CD4-positive, alpha-beta T cell treated with Interleukin-4 for 4 hours (primary cell): ENCODE measurements at places on chromosomes 5 and 9.

DNA sequence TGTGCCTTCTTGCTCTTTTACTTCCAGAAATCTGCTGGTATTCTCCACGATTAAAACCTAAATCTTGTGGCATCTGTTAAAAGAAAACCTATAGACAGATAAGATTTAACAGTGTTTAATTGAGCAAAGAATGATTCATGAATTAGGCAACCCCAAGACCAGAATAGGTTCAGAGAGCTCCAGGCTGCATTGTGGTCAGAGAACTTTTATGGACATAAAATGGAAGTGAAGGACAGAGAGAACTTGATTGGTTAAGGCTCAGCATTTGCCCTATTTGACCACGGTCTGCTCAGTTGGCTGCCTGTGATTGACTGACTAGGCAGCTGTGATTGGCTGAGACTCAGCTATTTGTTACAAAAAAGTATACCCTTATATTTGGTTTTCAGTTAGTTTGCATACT is 10.4 kb upstream of the SLC36A2 start:
- DNase-seq: no peak

DNA sequence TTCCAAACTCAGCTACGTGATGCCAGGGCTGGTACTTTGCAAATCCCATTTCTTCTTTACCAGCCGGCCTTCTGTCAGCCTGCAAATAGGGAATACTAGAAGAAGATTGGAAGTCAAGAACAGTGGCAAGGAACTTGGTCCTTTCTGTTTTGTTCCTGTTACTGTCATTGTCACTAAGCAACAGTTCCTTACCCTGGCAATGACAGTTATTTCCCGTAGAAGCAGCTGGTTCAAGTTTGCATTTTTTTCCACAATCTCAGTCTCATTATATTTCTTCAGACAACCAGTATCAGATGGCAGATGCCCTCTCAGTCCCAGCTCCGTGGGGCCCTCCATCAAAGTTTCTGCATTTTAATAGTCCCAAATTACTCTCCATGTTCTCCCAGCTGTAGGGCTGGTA is 9.1 kb upstream of the C1QTNF2 start:
- no peak for DNase-seq

DNA sequence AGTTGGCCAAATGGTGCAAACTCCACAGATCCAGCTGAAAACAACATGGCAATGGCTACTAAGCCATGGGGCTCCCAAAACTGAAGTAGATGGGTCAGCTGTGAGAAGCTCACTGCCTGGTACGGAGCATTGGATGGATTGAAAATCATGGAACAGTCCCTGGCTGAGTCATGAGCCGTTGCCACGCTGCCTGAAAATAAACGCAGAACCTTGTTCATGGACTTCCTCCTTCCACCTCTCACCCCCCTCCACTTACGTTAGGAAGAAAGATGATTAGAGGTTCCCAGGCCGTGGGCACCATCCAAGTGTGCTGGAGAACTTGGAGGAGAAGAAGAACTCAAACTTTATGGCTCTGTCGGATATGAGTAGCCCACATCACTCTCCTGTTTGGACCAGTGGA is 6.8 kb upstream of the DIPK1B start:
- no peak for DNase-seq

- DNase-seq: no peak
Measured at GRCh38 chr9:118529624-118530214, 825.5 kb downstream of the TLR4 start.

GRCh38 chr5:144958002-144958401 is 787.3 kb downstream of the KCTD16 start:
- no peak for DNase-seq

DNA sequence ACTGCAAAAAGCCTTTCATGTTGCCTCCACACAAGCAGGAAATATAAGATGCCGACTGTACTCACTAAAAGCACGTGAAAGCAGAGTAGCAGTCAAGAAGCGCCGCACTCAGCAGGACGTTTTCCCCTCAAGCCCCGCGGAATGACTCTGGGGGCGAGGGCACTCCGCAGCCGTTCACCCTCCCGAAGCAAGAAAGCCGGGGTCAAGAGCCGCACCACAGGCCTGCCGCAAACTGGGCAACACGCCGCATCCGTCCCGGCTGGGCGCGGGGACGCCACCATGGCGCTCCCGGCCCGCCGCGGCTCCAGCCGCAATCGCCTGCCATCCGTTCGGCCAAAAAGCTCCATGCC is 364 bp downstream of the RPS6 start:
- peak; percentile 37 for DNase-seq

- DNase-seq: peak; percentile 24
Measured at GRCh38 chr5:91182763-91183162, 200.4 kb downstream of the ARRDC3 start.

DNA sequence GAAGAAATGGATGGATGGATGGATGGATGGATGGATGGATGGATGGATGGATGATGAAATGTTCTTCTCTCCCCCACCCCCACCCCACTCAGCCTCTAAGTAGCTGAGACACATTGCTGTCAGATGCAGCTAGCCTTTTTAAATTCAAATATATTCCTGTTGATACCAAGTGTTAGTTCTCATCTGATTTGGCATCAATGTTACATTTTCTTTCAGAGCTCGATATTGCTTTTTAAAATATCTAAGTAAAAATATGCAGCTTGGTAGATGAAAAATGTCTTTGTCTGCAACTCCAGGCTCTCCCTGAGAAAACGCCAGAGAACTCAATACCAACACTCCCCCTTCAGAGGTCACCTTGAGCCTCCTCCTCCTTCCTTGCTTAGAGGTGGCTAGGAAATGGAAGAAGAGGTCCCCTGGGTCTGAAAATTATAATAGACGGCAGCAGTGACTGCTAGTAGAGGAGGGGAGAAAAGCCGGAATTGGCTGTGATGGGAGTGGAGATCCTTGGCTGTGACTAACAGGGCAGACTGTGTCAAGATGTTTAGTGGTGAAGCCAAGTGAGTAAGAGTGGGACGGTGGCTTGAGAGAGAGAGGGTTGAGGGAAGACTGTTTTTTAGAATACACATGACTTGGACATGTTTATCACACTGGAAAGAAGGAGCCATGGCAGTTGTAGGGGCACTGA is 156.0 kb downstream of the ZNF462 start:
- DNase-seq: no peak

DNA sequence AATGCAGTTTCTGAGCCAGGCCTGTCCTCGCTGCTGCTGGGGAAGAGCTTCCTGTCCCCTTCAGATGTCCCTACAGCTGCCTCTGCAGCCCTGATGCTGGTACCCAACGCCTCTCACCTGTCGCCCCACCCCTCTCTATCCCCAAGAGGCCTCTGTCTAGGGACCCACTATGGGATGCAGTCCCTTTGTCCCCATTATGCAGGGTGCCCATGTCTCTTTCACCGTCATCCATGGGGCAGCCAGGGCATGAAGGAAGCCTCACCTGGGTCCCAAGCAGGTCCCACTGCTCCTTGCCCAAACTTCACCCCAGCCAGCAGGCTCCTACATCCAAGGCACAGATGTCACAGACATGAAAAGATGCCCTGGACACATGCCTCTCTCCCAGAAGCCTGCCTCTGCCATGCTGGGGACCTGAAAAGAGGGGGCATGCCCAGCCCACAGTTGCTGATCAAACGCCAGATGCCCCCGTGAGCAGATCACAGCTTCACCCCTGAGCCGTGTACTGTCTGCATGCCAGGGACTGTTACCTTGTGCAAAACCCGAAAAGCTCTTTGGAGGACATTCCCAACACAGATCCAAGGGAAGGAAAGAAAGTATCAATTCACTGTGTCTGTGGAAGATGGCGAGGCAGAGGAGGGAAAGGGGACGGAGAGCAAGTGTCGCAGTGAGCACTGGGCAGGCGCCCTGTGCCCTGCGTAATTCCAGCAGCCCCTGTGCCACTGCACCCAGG is 81.0 kb downstream of the ADAMTS2 start:
- DNase-seq: no peak

DNA sequence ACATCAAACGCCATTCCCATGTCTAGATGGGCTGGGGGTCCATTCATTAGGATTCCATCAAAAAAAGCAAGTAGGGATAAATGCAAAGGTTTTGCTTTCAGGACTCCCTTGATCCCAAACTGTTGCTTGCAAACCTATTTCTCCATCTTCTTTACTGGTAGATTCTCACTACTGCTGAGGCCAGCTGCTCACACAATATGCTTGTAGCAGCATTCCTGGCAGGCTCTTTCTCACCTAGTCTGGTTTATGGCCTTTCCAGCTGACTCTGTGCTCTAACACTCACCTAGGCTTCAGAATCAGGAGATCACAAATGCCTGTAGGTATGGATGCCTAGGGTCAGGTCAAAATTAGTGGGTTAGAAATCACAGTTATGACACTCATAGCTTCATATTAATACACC is 274.7 kb downstream of the GABRB2 start:
- DNase-seq: no peak

- DNase-seq: no peak
Measured at GRCh38 chr5:123398058-123398733, 25.0 kb downstream of the CEP120 start.

DNA sequence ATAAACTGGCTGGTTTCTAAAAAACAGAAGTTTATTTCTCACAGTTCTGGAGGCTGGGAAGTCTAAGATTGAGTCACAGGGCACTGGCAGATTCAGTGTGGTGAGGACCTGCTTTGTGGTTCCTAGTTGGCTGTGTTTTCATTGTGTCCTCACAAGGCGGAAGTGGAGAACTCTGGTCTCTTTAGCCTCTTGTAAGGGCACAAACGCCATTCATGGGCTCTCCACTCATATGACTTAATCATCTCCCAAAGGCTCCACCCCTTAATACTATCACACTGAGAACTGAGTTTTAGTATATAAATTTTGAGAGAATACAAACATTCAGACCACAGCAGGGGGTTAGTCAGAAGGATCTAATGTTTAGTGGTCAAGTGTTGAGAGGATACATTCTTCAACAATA is 208.2 kb downstream of the SEC61B start:
- DNase-seq: no peak

GRCh38 chr9:3968891-3969290 is 331.0 kb downstream of the GLIS3 start:
- DNase-seq: no peak

DNA sequence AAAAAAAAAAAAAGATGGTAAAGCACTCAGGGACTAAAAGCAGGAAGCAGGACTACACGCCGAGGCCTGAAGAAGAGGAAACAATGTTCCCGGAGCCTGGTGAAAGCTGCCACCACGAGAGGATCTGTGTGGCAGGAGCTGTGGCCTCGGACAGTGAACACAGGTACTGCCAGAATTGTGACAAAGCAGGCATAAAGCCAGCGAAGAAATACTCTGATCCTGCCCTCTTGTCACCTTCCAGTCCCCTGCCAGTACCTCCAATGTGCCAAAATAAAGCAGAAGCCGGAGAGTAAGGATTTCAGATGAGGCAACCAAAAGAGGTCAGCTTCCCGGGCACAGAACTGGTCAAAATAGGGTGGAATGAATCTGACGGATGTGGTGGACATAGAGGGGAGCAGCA is 211.5 kb upstream of the TARS1 start:
- DNase-seq: no peak

- DNase-seq: no peak
Measured at GRCh38 chr5:150356575-150357294, 762 bp upstream of the TCOF1 start.

GRCh38 chr5:137022043-137022442 is 477.1 kb downstream of the SPOCK1 start:
- DNase-seq: no peak

- peak; percentile 29 for DNase-seq
Measured at GRCh38 chr5:88269222-88269771, 652 bp upstream of the TMEM161B start.

DNA sequence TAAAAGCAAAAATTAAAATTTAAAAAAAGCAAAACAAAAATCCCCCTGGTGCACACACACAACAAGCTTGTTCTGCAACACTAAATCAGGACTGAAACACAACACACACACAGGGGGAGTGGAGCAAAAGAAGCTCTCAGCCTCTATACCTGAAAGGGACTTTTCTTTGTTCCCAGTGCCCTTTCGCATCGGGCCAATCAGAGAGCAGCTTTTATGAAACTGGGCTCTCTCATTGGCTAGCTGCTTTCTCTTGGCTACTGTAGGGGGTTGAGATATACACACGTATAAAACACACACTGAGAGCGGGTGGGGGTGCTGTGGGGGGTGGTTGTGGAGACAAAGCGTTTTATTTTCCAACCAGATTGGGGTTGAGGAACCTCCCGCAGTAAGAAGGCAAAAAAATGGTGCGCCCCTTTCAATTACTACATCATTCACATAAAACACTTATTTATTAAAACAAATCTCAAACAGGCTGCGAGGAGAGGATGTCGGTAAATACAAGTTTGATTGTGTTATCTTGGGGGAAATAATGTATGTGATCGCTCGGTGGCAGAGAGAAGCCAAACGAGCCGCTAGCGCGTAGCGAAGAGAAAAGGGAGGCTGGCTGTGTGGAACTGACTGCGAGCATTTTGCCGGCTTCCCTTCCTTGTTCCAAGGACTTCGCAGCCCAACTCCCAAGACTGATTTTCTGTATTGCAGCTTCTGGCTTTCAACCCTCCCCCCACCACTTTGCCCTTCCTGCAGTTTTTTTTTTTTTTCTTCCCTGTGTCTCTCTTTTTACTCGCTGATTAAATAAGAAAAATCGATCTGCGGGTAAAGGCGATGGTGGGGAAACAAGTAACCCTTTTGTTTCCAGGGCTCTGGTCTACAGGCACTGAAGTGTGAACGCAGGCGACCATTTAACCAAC is 2.5 kb upstream of the ZNF608 start:
- peak; percentile 5 for DNase-seq

DNA sequence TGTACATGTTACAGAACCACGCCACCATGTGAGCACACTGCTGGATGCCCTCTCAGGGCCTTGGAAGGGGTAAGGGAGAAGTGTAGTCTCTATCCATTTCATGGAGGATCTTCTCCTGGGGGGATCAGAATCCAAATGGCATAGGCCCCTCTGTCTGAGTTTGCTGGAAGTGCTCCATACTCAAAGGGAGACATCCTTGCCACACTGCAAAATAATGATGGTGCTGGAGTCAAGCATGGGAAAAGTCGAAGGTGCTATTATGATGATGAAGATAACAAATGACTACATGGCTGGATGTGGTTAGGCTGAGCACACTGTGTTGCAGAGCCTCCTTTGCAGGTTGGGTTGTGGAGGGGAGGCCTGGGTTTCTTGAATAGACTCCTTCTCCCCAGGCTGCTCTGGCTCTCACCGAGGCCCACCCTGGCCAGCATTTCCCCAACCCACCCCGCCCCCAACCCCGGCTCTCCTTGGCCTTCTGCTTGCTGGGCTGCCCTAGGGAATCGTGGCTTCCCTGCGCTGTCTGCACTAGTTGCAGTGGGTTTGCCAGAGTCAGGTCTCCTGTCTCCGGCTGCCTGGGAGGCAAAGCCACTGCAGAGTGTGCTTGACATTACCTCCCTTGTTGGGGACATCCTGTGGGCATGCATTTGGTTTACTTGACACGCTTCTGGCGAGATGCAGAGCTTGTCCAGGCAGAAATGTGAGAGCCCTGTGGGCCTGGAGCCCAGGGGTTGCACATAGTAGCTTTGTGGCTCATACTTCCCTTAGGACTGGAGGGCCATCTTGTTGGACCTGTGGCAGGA is 3.0 kb downstream of the MVB12B start:
- DNase-seq: peak; percentile 14

GRCh38 chr5:74641735-74642542 is 1.4 kb upstream of the ENC1 start:
- DNase-seq: no peak

- DNase-seq: no peak
Measured at GRCh38 chr5:66002415-66002814, 76.0 kb downstream of the ERBIN start.
